ENCODE measurements at places on chromosomes 4 and X. TPM values are rescaled to one million over a fixed set of nuclear protein-coding genes. Genes with fewer than 3 reads are reported as not detected.

DNA sequence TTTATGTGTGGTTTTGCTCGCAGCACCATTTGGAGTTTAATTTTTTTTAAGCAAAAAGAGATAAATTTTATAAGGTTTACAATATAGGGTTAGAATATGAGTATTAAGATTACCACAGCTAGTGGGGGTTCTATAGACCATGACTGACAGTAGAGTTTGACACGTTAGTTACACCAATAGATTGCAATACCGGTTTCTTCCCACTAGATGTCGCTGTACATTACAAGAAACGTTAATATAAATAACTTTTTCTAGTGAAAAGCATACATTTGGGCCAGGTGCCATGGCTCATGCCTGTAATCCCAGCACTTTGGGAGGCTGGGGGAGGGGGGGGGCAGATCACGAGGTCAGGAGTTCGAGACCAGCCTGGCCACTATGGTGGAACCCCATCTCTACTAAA lies 433.6 kb downstream of the MAGEB5 start:
- H3K27ac ChIP-seq = no peak overlapping the region
- no peak for DNase-seq
- peaks cover 31% of the 10 kb centered on the region for H3K36me3 ChIP-seq
- 0 out of 2 replicates have a peak, but pooled peaks cover 3% of the 10 kb centered on the region for H3K4me1 ChIP-seq
- no peak overlapping the region for H3K4me3 ChIP-seq

- no peaks in the 10 kb centered on the region for H3K27me3 ChIP-seq
- no peaks in the 10 kb centered on the region for H3K36me3 ChIP-seq
- no peak overlapping the region for H3K27ac ChIP-seq
- DNase-seq = no peak
These were observed 108.3 kb upstream of the SCML1 start for GRCh38 chrX:17628976-17629375.

SHOX gene
- not detected for total RNA-seq

GRCh38 chr4:122635205-122635604 lies 14.3 kb upstream of the IL21 start:
- H3K4me1 ChIP-seq = peaks cover 4% of the 10 kb centered on the region
- no peak overlapping the region for H3K4me3 ChIP-seq
- H3K27ac ChIP-seq = peak overlapping the region; percentile 58

- no peaks in the 10 kb centered on the region for H3K4me1 ChIP-seq
- no peak for DNase-seq
- H3K36me3 ChIP-seq = no peaks in the 10 kb centered on the region
- no peak overlapping the region for H3K27ac ChIP-seq
These were observed 54.6 kb downstream of the NIPAL1 start for GRCh38 chr4:48071191-48071590.

ASB12 gene
- total RNA-seq = 0.60 TPM

PDGFRA gene
- total RNA-seq = 3.3 TPM

DNA sequence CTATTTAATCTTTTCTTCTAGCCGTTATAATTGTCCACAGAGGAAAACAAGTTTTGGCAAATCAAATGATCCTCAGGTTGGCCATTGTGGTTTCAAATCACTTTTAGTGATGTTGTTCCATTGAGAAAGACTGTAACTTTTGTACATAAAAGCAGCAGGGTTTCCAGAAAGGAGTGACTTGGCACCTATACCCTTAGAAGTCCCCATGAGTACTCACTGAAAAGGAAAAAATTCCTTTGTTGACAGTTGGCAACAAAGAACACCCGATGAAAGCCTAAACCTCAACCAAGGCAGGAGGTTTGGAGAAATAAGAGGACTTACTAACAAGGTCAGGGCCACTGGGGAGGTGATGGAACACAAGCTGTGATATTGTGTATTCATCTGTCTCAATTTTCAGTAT lies 474.4 kb downstream of the RAPGEF2 start:
- no peaks in the 10 kb centered on the region for H3K4me1 ChIP-seq
- H3K36me3 ChIP-seq = no peaks in the 10 kb centered on the region
- DNase-seq = no peak

- H3K36me3 ChIP-seq = peaks cover 10% of the 10 kb centered on the region
- peak overlapping the region; percentile 78 for H3K27ac ChIP-seq
- H3K27me3 ChIP-seq = no peaks in the 10 kb centered on the region
These were observed 40.2 kb downstream of the ABCB7 start for GRCh38 chrX:75115707-75116413.

- peak overlapping the region; percentile 74 for H3K4me3 ChIP-seq
- H3K4me1 ChIP-seq = peaks cover 11% of the 10 kb centered on the region
- H3K27ac ChIP-seq = 0 out of 2 replicates have a peak overlapping the region, but pooled peaks have one; percentile 49
- no peaks in the 10 kb centered on the region for H3K27me3 ChIP-seq
- peaks cover 11% of the 10 kb centered on the region for H3K36me3 ChIP-seq
These were observed 536 bp downstream of the OTUD5 start for GRCh38 chrX:48956728-48957414.

GRCh38 chrX:135951291-135951690 lies 22.5 kb downstream of the MMGT1 start:
- no peaks in the 10 kb centered on the region for H3K36me3 ChIP-seq
- H3K27me3 ChIP-seq = no peaks in the 10 kb centered on the region
- DNase-seq = peak; percentile 9

GRCh38 chr4:94974773-94975172 lies 217.0 kb downstream of the BMPR1B start:
- no peaks in the 10 kb centered on the region for H3K36me3 ChIP-seq
- no peak for DNase-seq
- H3K27me3 ChIP-seq = no peaks in the 10 kb centered on the region
- H3K4me3 ChIP-seq = no peak overlapping the region
